ENCODE measurements at places on chromosomes 5 and 9. TPM values are rescaled to one million over a fixed set of nuclear protein-coding genes. Genes with fewer than 3 reads are reported as not detected.

WWC1 gene
- 2.2 TPM for total RNA-seq

SMIM33 gene
- not detected for total RNA-seq

LMNB1 gene
- total RNA-seq: 31.6 TPM

FOXD1 gene
- total RNA-seq: 6.1 TPM

KDM3B gene
- total RNA-seq: 51.4 TPM

CXXC5 gene
- total RNA-seq: 79.5 TPM

ACTBL2 gene
- 0.97 TPM for total RNA-seq

IL7R gene
- 74.7 TPM for total RNA-seq

- DNase-seq: no peak
These were observed 317.2 kb upstream of the ACO1 start for GRCh38 chr9:32067261-32067660.

GRCh38 chr5:17802256-17802655, 168.0 kb downstream of the TAF11L14 start:
- peak; percentile 3 for DNase-seq

DNA sequence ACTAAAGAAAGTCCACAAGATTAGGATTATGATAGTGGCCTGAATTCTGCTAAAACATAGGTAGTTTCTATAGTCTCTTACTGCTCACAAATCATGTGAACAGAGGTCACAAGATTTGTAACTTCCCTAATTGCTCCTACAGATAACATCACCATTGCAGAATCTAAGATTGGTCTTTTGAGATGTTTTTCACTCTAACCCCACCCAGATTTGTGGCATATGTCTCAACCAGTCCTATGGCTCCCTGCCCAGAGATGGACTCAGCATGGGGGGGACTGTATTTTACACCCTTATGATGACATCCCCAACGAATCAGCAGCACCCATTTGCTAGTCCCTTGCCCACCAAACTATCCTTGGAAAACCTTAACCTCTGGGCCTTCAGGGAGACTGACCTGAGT, 1046.2 kb downstream of the CDH12 start:
- DNase-seq: no peak

- DNase-seq: no peak
These were observed 45.3 kb downstream of the SYK start for GRCh38 chr9:90846770-90847419.

GRCh38 chr9:95920017-95920416, 44.5 kb downstream of the ERCC6L2 start:
- no peak for DNase-seq

DNA sequence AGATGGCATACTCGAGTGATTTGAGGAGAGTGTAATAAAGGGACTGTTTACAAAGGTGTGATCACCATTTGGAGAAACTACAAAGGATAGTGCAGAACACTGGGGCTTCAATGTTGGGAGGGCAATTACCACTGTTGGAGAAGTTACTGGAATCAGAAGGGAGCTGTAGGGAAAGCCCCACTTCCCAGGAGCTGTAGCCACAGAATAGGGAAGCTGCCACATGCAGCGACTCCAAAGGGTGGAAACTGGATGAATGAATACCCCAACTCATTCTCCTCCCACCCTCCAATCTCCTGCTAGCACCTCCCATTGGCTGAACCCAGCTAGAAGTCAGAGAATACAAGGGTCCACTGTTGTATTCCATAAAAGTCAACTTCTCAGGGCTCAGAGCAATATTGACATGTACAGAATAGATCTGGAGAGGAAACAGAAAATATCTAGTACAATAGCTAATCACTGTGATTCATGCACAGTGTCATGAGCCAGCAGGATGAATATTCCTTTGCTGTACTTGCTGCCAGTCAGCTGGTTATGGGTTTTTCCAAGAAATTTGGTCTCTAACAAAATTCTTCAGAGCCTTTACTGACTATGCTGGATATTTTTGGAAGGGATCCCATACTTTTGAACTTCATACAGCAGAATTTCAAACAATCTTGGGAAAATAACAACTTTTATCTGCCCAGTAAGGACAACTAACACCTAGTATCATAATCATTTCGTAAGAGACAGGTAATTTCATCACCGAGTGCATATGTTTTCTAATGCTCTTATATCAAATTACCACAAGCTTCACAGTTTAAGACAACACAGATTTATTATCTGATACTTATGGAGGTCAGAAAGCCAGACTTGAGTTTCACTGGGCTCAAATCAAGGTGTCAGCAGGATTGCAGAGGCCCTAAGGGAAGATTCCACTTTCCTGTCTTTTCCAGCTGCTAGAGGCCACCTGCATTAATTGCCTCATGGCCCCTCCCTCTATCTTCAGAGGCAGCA, 39.6 kb downstream of the PDCD1LG2 start:
- DNase-seq: no peak

- DNase-seq: no peak
These were observed 21.8 kb upstream of the ZNF618 start for GRCh38 chr9:113854310-113854709.

DNA sequence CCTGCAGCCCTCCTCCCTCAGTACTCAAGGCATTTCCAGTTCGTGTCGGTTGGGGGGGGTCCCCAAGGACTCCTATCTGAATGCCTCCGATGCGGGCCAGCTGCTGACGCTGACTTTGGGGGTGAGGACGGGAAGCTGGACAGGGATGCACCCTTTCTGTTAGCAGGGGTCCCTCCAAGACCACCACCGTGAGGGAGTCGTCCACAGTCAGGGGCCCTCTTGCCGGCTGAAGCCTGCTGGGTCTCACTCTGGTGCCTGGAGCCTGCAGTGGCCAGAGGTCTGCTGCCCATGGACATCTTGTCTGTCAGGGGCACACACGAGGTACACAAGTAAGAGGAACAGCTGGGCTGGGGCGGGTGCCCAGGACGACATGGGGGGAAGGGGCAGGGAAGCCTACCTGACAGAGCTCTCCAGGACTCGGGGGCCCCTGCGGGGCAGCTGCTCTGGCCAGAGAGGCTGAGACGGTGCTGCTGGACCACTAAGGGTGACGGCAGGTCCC, 9.1 kb upstream of the ZDHHC11 start:
- no peak for DNase-seq

DNA sequence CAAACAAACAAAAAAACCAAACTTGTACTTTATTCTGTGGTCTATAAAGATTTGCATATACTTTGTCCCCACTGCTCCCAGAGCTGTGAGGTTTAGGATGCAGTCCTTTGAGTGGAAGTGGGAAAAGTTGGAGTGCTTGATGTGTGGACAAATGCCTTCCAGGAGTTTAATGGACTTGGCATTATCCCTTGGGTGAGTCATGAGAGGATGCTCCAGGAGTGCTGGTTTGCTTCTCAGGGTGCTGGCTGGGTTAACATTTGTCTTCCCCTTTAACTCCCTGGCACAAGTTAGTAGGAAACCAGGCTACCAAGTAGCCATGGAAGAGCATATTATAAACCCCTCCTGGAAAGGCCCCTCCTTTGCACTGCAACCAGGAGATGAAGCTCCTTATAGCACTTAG, 417.4 kb upstream of the RIOK2 start:
- no peak for DNase-seq

GRCh38 chr5:98989727-98990126, 60.9 kb upstream of the CHD1 start:
- DNase-seq: no peak

GRCh38 chr9:127858041-127858512, 3.6 kb upstream of the ENG start:
- no peak for DNase-seq
